ENCODE measurements at places on chromosomes 5 and 9.

GRCh38 chr9:98191671-98192502 is 550 bp downstream of the CORO2A start:
- no peak for DNase-seq

DNA sequence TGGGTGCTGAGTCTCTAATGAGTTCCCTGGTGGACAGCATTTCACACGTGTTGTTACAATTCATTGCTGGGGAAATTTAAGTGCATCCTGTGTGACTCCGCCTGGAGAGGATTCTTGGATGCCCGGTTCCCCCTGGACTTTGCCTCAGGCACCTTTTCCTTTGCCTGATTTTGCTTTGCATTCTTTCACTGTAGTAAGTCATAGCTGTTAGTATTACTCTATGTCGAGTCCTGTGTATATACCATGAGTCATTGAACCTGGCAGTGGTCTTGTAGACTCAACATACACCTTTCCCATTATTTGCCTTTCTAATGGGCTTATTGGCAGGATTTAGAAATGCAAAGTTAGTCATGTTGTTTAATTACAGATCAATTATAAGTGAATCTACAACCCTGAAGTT is 81.9 kb upstream of the DHFR start:
- DNase-seq = no peak

- peak; percentile 97 for DNase-seq
These were observed 2.5 kb upstream of the ST6GALNAC4 start for GRCh38 chr9:127919253-127919815.

- DNase-seq = peak; percentile 96
These were observed 81.9 kb upstream of the RARS1 start for GRCh38 chr5:168404365-168404764.

DNA sequence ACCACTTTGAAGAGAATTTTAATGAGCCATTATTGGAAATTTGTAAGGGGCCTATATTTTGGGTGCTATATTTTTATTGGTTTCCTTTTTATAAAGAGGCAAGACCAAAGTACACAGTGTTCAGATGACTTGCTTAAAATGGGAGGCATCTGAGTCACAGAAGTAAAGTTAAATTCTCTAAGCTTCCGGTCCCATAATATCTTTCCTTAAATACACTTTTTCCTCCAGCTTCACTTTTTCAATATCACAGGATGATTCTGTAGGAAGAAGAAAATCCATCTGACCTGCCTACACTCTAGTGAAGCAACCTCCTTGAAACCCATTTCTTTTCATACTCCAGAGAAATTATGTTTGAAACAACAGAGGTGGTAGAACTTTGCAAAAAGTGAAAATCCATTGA is 274.0 kb downstream of the PIK3R1 start:
- no peak for DNase-seq

- peak; percentile 49 for DNase-seq
These were observed at the start of gene GOLM1 for GRCh38 chr9:86098824-86099700. GOLM1 (minus strand) TSS chr9:86099558; CDS start chr9:86079320, 20,238 bp downstream.

DNA sequence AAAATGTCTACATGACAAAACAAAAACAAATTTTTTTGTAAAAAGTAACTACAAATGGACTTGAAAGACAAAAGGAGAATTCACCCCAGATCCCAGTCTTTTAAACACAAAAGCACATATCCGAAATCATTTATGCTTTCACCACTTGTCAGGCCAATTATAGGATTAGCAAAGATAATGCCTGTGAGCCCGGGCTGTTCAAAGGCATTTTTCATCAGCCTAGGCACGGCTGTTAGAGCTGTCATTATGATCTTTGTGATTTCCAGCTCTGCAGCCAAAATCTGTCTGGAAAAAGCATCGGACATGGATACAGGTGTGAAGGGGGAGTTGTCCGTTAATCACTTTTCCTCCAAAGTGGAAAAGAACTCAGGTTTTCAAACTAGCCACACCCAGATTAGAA is 23.6 kb upstream of the RAB14 start:
- no peak for DNase-seq

DNA sequence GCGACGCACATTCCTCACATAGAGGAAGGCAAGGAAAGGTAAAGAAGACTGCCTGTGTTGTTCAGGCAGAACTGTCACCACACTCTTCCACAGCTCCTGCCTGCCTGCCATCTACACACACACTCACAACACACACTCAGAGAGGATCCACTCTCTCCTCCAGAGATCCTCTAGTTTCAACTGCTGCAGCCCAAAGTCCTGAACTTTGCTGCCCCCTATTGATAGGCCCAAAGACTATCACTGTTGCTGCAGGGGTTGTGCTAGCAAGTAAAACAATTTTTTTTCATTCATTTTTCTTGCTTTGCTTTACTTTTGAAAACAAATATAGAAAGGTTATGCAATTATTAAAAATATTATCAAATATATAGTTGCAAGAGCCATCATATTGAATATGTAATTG is 5.9 kb upstream of the CFAP90 start:
- DNase-seq = peak; percentile 53

- no peak for DNase-seq
These were observed 81.5 kb upstream of the ARAP3 start for GRCh38 chr5:141763541-141763940.

- DNase-seq = no peak
These were observed 18.4 kb upstream of the FBP2 start for GRCh38 chr9:94612071-94612470.

DNA sequence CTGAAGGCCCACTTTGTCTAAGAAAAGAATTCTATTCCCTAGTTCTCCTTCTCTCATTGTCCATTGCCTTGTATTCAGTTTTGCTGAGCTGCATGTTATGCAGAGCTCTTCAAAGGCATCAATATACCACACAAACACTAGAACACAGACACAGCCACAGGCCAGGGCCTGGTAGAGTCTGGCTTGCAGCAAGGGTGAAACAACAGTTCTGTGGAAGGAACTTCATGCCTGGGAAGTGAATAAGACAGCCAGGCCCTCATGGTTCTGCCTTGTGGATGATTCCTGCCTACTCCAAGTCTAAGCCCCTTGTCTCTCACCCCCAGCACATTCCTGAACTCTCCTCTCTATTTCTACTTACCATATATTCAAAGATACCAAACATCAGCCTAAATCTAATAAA is 30.8 kb downstream of the KLHL3 start:
- DNase-seq = peak; percentile 21

GRCh38 chr5:137621861-137622823 is 113.7 kb downstream of the KLHL3 start:
- DNase-seq = peak; percentile 25

GRCh38 chr5:124162767-124163532 is 583.5 kb downstream of the ZNF608 start:
- peak; percentile 22 for DNase-seq

All from amniotic epithelial cell (primary cell).